ENCODE measurements at places on chromosomes 3 and 15. TPM values are rescaled to one million over a fixed set of nuclear protein-coding genes. Genes with fewer than 3 reads are reported as not detected.

Gene SPINK8
- total RNA-seq = not detected

Gene C2CD4A
- not detected for total RNA-seq

Gene NRG4
- under 0.01 TPM for total RNA-seq

Gene LRCH3
- total RNA-seq = 35.3 TPM

Gene IQCF5
- not detected for total RNA-seq

Gene CAMK1
- 14.0 TPM for total RNA-seq

Gene UCN2
- total RNA-seq = 2.1 TPM

Gene IL17RD
- total RNA-seq = 3.0 TPM

Gene USP50
- not detected for total RNA-seq

Gene XIRP1
- total RNA-seq = 0.05 TPM

Gene CDHR4
- total RNA-seq = not detected

Gene SKOR1
- 0.09 TPM for total RNA-seq

Gene LRTM1
- not detected for total RNA-seq

Gene MME
- total RNA-seq = 670 TPM

Gene VPS13C
- 78.4 TPM for total RNA-seq

Gene MED12L
- total RNA-seq = 0.89 TPM

Gene RYR3
- total RNA-seq = 0.42 TPM

Gene PP2D1
- total RNA-seq = not detected

Gene SLC2A2
- not detected for total RNA-seq

Gene LYZL4
- total RNA-seq = not detected

Gene CCR3
- total RNA-seq = not detected

Gene HGD
- 3.0 TPM for total RNA-seq

Gene COPS2
- 95.3 TPM for total RNA-seq

Gene RPL39L
- total RNA-seq = 9.6 TPM

Gene FANCD2OS
- not detected for total RNA-seq

Gene TTLL13
- total RNA-seq = not detected

Gene ROPN1
- total RNA-seq = not detected

Gene CNTN4
- total RNA-seq = not detected

Gene ABI3BP
- 53.3 TPM for total RNA-seq

Gene SEMA3B
- 12.4 TPM for total RNA-seq

Gene ACSBG1
- not detected for total RNA-seq

Gene SENP7
- total RNA-seq = 8.9 TPM

Gene NOX5
- 0.30 TPM for total RNA-seq

Gene TWF2
- 107 TPM for total RNA-seq

Gene TUSC7
- not detected for total RNA-seq

Gene ATP8B4
- 0.42 TPM for total RNA-seq

Gene GATM
- total RNA-seq = 0.28 TPM

Gene MUSTN1
- not detected for total RNA-seq

Gene SPATA12
- not detected for total RNA-seq

Gene CPN2
- total RNA-seq = not detected
